Activated CD8-positive, alpha-beta T cell treated with anti-CD3 and anti-CD28 coated beads, Interleukin-2, amount 10 ng/mL, durations not matched to agents 7 days and 5 days (primary cell): ENCODE measurements at places on chromosomes 12 and 14. TPM values are rescaled to one million over a fixed set of nuclear protein-coding genes. Genes with fewer than 3 reads are reported as not detected.

Gene LIN7A
- total RNA-seq = not detected

DNA sequence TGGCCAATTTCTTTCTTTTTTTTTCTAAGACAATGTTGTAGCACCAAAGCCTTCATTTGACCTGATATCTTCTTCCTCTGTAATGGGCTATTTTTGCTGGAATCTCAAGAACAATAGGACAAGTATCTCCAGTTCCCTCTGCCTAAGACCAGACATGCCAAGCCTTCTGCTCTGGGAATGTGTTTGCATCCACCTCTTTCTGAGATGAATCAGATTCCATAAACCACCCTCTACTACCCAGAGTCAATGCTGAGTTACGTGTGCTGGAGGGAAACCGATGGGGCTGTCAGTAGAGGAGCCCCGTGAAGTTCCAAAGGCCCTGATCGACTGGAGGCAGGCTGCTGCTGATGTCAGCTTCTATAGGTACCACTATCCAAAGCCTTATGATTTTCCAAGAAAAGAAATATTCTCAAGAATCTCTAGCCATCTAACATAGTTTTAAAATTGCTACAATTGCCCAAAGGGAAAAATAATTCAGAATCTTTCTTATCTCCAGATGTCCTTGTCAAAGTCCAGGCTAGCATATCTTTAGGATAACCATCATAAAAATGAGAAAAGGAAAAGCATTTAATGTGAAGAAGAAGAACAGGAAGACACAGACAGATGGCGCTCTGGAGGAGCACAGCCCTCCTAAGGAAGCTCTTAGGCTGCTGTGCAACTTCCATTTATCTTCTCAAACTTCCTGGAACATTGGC is 101.9 kb downstream of the SLC8A3 start:
- peak; percentile 25 for DNase-seq

Gene SNRPF
- total RNA-seq = 40.9 TPM

Gene AMHR2
- not detected for total RNA-seq

Gene EIF2S3B
- 2.3 TPM for total RNA-seq

Gene NTF3
- total RNA-seq = not detected

DNA sequence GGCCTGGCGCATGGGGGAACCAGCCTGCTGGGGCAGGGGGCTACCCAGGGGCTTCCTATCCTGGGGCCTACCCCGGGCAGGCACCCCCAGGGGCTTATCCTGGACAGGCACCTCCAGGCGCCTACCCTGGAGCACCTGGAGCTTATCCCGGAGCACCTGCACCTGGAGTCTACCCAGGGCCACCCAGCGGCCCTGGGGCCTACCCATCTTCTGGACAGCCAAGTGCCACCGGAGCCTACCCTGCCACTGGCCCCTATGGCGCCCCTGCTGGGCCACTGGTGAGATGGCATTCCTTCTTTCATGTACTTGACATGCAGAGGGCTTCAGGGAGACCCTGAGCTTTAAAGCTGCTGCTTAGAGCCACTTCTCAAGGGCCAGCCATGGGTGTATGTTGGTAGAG is 9.0 kb downstream of the LGALS3 start:
- no peak for DNase-seq

- no peak for DNase-seq
Measured at GRCh38 chr12:74537126-74537706, 419 bp upstream of the ATXN7L3B start.

DNA sequence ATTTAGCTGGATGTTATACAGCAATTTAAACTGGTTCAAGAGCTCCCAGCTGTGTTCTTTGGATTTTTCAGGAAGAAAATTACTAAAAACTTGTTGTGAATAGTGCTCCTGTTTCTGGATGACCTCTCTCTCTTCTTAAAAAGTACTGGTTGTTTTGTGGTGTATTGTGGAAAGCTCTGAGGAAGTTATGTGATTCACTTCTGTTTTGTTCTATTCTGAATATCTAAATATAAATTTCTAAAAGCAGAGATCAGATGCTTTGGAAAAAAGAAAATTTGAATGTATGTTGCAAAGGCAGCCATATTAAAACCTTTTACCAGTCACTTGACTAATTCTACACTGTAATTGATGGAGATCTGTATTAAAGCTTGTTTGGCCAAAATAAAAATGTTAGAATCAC is 3.4 kb upstream of the C3AR1 start:
- no peak for DNase-seq

Gene NID2
- total RNA-seq = 0.29 TPM

- no peak for DNase-seq
Measured at GRCh38 chr14:37340353-37340752, 142.6 kb downstream of the MIPOL1 start.

GRCh38 chr12:40903040-40903439 is 210.8 kb downstream of the CNTN1 start:
- no peak for DNase-seq

DNA sequence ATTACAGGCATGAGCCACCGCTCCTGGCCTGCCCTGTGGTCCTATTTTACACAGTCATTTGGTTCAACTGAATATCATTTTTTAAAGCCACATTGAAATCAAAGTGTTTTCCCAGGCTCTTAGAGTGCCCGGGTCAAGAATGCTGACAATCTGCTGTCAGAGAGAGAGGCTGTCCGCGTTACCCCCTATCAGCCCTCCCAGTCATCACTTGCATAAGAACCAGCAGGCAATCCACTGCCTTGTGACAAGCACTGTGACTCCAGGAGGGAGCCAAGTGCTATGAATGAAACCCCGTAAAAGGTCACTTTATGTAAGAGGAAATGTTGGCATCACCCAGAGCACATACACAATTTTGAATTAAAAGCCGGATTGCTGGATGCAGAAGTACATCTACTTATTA is 13.5 kb downstream of the PHLDA1 start:
- DNase-seq = no peak

DNA sequence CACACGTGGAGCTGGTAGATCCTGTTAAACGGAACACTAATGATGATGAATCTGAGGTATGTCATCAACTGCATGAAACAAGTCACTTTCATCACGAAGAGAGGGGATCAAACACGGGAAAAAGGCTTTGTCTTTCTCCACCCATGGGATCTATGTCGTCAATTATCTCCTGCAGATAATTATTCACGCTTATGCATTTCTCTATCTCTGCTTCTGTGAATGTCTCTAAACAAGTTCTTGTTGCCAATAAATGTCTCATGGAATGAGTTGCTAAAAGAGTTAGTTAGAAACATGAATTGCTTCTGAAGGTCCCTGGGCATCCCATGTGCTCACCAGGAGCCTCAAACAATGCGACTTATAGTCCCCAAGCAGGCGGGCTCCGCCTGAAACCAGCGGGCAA is 1228.2 kb upstream of the TMEM132C start:
- no peak for DNase-seq

Gene FAM186B
- 0.21 TPM for total RNA-seq

DNA sequence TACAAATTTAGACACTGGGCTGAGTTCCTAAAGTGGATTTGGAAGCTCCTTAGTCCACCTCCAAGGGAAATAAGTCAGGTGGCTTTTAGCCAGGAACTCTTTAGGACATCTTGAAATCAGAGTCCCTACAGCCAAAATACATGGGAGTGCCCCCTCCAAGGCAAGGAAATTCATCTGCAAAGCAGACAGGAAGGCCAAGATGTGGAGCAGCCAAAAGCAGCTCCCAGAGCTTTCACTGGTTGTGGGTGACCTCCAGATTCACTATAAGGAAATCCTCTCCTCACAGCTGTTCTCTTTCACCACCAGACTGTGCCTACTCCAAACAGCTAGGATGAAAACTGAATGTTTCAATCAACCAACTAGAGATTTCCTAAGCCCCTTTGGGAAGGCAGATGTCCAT is 6.6 kb downstream of the TTC9 start:
- no peak for DNase-seq

GRCh38 chr12:53105256-53105655 is 2.0 kb downstream of the SOAT2 start:
- no peak for DNase-seq

- DNase-seq = no peak
Measured at GRCh38 chr14:35752380-35752779, 56.7 kb downstream of the RALGAPA1 start.
